Activated T-helper 1 cell treated with anti-CD3 and anti-CD28 coated beads, Interleukin-12 subunit alpha, Interleukin-12 subunit beta, Interleukin-2, Interleukin-4 antibody, amounts not matched to agents 30 ng/mL and 10 ng/mL and 1 ng/mL, durations not matched to agents 14 hours and 24 hours and 36 hours (primary cell): ENCODE measurements at places on chromosomes 3 and 15.

- DNase-seq: no peak
Measured at GRCh38 chr3:149497966-149498670, 23.6 kb downstream of the TM4SF4 start.

GRCh38 chr3:66499881-66500575, 794 bp downstream of the LRIG1 start:
- DNase-seq: peak; percentile 37

DNA sequence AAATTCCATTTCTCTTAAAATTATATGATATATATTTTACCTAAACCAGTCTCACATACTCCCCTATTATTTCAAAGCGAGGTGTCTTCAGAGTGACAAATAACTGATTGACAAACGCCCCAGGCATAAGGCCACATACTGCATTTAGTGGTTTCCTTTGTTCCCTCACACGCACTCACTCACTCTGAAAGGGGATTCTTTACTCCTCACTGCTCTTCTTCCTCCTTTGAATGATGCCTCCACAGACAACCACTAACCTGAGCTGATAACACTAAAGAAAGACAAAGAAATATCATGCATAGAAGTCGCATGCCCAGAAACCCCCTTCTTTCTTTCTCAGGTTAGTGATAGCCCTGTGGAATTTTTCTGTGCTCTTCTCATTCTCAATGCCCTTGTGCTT, 24.1 kb upstream of the BBX start:
- no peak for DNase-seq

GRCh38 chr3:11400213-11400612, 128.0 kb downstream of the ATG7 start:
- DNase-seq: no peak

GRCh38 chr15:32942401-32942841, 224.6 kb downstream of the GREM1 start:
- DNase-seq: no peak

DNA sequence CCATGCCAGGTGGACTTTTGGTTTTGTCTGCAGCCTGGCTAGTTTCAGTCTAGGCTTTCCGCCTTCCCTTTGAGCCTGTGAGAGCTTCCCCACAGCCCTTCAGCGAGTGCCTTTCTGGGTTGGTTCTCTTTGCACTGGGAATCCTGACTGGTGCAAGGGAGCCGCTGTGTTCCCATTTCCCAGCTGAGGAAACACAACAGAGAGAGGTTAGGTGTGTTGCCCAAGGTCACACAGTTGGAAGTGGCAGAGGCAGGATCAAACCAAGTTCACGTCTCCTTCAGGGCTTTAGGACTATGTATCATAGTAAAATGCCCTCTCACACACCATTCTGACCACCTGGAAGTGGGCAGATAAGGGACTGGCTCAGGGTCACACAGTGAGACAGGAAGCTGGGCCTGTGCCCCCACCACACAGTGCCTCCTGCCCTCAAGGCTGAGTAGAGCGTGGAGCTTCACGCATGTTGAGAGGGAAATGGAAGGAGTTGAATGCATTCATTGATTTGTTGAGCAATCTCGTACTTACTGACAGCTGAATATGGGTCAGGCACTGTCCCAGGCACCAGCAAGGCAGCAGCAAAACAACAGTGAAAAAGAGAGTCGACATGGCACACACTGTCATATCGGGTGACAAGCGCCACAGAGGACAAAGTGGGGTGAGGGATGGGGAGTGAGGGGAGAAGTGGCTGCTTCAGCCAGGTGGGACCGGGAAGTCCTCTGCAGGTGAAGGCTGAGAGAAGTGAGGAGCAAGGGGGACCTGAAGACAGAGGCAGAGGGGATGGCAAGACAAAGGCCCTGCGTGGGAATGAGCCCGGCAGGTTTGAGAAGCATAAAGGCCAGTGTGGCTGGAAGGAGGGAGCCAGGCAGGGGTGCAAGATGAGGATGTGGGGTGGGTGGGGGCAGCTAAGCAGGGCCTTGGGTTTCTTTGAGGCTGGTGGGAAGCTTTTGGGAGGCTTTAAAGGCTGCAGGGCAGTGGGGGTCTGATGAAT, 12.3 kb upstream of the ANPEP start:
- DNase-seq: no peak
